T-cell (primary cell): ENCODE measurements at places on chromosomes 1 and 21.

DNA sequence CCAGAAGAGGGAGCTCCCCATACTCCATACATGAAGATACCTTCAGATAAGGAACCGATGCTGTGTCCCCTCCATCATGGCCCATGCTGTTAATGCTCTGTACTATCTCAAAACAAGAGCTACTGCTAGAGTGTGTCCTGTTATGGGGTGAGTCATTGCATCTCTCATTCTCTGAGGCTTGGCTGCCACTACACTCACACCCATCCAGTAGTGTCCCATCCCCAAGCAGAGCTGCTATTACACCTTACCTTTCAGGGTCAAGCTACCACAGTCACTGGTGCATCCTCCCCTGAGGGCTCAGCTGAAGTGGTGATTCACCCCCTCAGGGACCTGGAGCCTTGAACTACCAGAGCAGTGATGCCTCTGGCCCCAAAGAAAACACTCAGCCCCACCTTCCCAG lies 198.5 kb downstream of the PLA2G4A start:
- no peak for DNase-seq

GRCh38 chr1:9373619-9374018 lies 80.9 kb downstream of the SPSB1 start:
- no peak for DNase-seq

GRCh38 chr1:29256394-29256793 lies 20.1 kb downstream of the PTPRU start:
- no peak for DNase-seq

DNA sequence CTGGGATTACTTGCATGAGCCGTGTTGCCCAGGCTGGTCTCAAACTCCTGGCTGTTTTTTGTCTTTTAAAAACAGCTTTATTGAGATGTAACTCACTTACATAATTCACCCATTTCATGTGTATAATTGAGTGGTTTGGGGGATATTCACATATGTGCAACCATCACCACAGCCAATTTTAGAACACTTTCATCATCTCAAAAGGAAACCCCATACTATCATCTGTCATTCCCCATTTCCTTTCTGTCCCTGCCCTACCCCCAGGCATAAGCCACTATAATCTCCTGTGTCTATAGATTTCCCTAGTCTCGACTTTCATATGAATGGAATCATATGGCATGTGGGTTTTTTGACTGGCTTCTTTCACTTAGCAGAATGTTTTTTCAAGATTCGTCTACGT lies 43.3 kb downstream of the GPR137B start:
- DNase-seq: no peak

GRCh38 chr1:37808369-37809319 lies 636 bp upstream of the YRDC start:
- no peak for DNase-seq

- DNase-seq: no peak
These were observed 86.4 kb downstream of the PLXNA2 start for GRCh38 chr1:208157769-208158168.

DNA sequence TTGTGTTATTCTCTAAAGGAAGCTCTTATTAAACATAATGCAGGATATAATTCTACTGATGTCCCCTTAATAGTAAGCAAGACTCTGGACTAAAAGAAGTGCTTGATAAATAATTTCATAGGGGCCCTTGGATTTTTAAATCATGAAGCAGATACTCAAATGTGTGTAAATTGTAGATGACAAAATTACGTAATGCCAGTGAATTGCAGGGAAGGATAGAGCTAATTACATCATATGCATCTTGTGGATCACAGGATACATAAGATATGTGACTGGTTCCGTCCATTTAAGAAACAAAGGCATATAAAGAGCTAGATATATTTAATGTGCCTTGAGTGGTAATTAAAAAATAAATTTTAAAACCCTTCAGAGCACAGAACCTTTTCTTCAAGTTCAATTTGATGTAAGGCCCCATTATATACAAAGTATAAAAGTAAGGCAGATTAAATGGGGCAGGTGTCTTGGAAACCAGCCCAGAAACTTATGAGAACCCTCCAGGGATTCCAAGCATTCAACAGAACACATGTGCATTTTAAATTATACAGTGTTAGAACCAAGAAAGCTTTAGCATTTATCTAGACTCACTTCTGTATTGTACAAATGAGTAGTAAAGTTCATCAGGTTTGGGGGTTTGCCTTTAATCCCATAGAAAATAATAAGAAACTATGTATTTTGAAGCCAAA lies 190.4 kb downstream of the NCAM2 start:
- DNase-seq: no peak

DNA sequence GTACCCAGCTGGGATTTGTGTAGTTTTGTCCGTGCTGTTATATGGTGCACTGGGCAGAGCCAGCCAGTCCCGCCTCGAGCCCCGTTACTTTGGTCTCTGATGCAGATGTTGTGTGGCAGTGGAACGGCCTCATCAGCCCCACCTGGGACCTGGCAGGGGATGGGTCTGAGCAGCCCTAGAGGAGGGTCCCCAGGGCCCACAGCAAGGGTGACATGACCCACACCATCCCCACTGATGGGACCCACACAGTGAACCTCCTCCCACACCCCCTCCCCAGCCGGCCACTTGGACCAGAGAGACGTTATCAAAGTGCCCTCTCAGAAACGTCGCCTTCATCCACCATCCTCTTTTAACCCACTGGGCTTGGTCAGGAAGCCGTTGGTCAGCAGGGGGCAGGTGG lies 42.0 kb upstream of the PCBP3 start:
- DNase-seq: no peak

GRCh38 chr1:151681923-151682322 lies 34.7 kb downstream of the CELF3 start:
- no peak for DNase-seq
